ENCODE measurements at places on chromosomes 3 and 15. TPM values are rescaled to one million over a fixed set of nuclear protein-coding genes. Genes with fewer than 3 reads are reported as not detected.

- H3K4me1 ChIP-seq, result no peaks in the 10 kb centered on the region
- no peaks in the 10 kb centered on the region for H3K27me3 ChIP-seq
- DNase-seq, result no peak
- H3K27ac ChIP-seq, result no peak overlapping the region
These were observed 720.2 kb upstream of the LMCD1 start for GRCh38 chr3:7781395-7781794.

- peaks cover 10% of the 10 kb centered on the region for H3K27me3 ChIP-seq
- DNase-seq, result no peak
- no peaks in the 10 kb centered on the region for H3K4me1 ChIP-seq
- no peaks in the 10 kb centered on the region for H3K36me3 ChIP-seq
- no peak overlapping the region for H3K27ac ChIP-seq
- no peak overlapping the region for H3K4me3 ChIP-seq
These were observed 8.9 kb downstream of the ABI3BP start for GRCh38 chr3:100984308-100984707.

The APEH gene
- 137 TPM for total RNA-seq

DNA sequence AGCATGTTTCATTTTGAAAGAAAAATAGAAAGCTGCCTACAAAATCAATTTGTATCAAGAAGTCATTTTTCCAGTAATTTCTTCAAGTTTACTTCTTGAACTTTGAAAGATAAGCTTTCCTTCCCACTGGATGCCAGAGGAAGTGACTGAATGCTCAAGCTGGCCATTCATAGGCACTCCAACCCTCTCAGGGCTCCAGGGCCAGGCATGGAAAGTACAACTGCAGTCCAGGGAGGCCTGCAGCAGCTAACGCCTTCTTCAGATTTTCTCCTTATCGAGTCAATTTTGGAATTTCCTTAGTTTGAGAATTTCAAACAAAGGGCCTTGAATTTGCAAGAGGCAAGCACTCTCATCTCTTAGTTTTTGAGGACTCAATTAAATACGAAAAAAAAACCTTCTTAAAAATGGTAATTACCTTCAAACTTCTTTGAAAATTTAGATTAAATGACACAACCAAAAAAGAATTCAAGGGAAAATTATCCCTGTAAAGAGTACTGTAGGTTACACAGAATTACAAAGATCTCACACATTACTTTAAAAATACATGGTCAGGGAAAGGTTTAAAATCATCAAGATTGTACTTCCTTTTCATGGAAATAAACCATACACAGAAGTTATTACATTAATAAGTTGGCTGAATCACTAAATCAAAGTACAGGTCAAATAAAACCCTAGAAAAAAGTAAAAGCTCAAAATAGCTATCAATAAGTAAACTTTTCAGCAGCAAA lies 2.5 kb downstream of the UBP1 start:
- DNase-seq, result no peak
- H3K27ac ChIP-seq, result peak overlapping the region; percentile 89
- peaks cover 14% of the 10 kb centered on the region for H3K36me3 ChIP-seq
- H3K4me3 ChIP-seq, result peak overlapping the region; percentile 83
- H3K27me3 ChIP-seq, result no peaks in the 10 kb centered on the region

The PPP1R14D gene
- not detected for total RNA-seq

GRCh38 chr3:69865925-69866679 lies 126.8 kb downstream of the MITF start:
- no peaks in the 10 kb centered on the region for H3K4me1 ChIP-seq
- H3K27ac ChIP-seq, result no peak overlapping the region
- H3K27me3 ChIP-seq, result no peaks in the 10 kb centered on the region
- no peaks in the 10 kb centered on the region for H3K36me3 ChIP-seq
- no peak for DNase-seq

DNA sequence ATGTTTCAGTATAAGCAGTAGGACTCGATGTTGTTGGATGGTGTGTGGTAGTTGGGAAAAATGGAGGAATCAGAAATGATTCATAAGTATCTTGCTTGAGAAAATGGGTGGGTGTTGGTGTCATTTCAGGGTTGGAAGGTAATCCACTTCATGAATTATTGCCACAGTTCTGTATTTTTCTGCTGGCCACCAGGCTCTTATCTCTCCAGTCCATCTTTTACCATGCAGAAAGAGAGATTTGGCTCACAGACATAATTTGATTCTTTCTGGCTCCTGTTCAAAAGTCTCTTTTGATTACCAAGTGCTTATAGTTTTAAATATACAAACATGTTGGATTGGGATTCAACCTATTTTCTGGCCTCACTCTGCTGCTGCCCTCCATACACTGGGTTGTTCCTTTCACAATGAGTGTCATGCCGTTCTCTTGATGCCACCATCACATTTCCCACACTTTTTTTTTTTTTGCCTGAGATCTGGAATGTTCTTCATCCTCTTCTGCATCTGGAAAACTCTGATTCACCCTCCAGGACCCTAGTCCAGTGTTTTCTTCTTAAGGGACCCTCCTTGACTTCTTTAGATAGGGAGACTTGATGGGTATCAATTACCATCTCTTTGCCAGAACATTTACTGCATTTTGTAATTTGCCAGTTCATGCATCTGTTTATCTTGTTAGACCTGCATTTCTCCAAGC lies 69.4 kb upstream of the GAP43 start:
- no peak overlapping the region for H3K4me3 ChIP-seq
- H3K4me1 ChIP-seq, result no peaks in the 10 kb centered on the region
- peaks cover 6% of the 10 kb centered on the region for H3K27me3 ChIP-seq
- no peaks in the 10 kb centered on the region for H3K36me3 ChIP-seq
- DNase-seq, result no peak

- no peak overlapping the region for H3K27ac ChIP-seq
- peaks cover 9% of the 10 kb centered on the region for H3K4me1 ChIP-seq
- H3K36me3 ChIP-seq, result no peaks in the 10 kb centered on the region
- H3K4me3 ChIP-seq, result no peak overlapping the region
- no peak for DNase-seq
- peaks cover 6% of the 10 kb centered on the region for H3K27me3 ChIP-seq
These were observed 339.1 kb downstream of the SATB1 start for GRCh38 chr3:18086078-18086477.

DNA sequence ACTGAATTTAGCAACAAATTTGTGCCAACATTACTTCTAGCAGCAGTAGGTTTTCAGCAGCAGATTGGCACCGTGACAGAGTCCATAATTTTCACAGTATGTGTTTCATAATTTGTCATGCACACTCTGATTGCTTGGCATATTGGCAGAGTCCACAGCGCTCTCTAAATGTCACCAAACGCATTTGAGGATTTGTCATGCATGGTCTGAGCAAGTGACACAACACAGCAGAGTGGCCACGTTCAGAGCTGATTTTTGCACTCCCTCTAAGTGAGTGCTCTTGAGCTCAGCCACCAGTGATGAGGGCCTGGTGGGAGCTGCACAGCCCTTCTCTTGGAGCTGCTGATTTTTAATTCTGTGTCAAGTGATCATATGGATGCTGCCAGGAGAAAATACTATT lies 1270.8 kb downstream of the ROBO1 start:
- H3K4me3 ChIP-seq, result no peak overlapping the region
- H3K36me3 ChIP-seq, result no peaks in the 10 kb centered on the region
- DNase-seq, result no peak
- no peaks in the 10 kb centered on the region for H3K4me1 ChIP-seq
- H3K27ac ChIP-seq, result no peak overlapping the region
- no peaks in the 10 kb centered on the region for H3K27me3 ChIP-seq

DNA sequence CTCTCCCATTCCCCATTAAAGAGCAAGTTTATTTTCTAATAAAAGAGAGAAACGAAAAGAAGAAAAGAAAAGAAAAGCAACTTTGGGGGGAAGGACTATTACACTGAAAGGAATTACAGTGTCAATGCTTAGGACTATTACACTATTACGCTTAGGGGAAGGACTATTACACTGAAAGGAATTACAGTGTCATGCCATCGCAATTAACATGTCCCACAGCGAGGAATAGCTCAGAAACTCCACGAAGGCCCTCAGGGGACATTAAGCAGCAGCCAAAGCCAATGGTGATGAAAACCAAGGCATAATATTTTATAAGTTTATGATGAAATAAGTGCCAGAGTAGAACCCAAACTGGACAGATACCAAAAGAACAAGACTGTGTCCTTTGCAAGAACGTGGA lies 22.1 kb upstream of the DET1 start:
- no peak for DNase-seq
- H3K27ac ChIP-seq, result no peak overlapping the region
- H3K4me1 ChIP-seq, result no peaks in the 10 kb centered on the region
- H3K36me3 ChIP-seq, result no peaks in the 10 kb centered on the region

- H3K4me1 ChIP-seq, result no peaks in the 10 kb centered on the region
- H3K27ac ChIP-seq, result no peak overlapping the region
- no peak for DNase-seq
- peaks cover 2% of the 10 kb centered on the region for H3K27me3 ChIP-seq
These were observed 100.6 kb downstream of the SUCNR1 start for GRCh38 chr3:151974067-151974466.

GRCh38 chr15:101664303-101664913 lies 12.2 kb upstream of the TM2D3 start:
- no peak overlapping the region for H3K27ac ChIP-seq
- no peaks in the 10 kb centered on the region for H3K27me3 ChIP-seq
- peaks cover 12% of the 10 kb centered on the region for H3K36me3 ChIP-seq
- H3K4me3 ChIP-seq, result no peak overlapping the region

- no peaks in the 10 kb centered on the region for H3K36me3 ChIP-seq
- H3K4me3 ChIP-seq, result no peak overlapping the region
- DNase-seq, result no peak
- peaks cover 9% of the 10 kb centered on the region for H3K27me3 ChIP-seq
- no peaks in the 10 kb centered on the region for H3K4me1 ChIP-seq
These were observed 11.2 kb downstream of the ACAN start for GRCh38 chr15:88814393-88814792.

DNA sequence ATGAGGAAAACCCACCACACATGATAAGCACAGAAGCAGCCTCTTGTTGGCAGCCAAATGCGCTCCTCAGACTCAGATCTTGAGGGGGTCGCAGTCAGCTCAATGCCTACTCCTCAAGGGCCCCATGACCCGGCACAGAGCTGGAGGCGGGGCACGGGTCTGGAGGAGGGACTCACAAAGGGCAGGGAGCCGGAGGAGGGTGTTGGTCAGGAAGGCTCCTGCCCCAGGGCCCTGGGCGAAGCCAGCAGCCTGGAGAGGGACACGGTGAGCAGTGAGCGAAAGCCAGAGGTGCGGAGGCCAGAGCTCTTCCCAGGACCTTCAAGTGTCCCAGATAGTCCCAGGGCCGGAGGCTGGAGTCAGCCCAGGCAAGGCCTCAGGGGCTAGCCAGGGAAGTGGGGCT lies 9.8 kb downstream of the CACNA2D2 start:
- DNase-seq, result no peak
- no peak overlapping the region for H3K4me3 ChIP-seq
- H3K4me1 ChIP-seq, result peaks cover 6% of the 10 kb centered on the region
- no peak overlapping the region for H3K27ac ChIP-seq
- no peaks in the 10 kb centered on the region for H3K27me3 ChIP-seq
- H3K36me3 ChIP-seq, result no peaks in the 10 kb centered on the region

The IL20RB gene
- total RNA-seq, result 1.6 TPM

- no peak overlapping the region for H3K27ac ChIP-seq
- no peak for DNase-seq
These were observed 10.8 kb downstream of the ZWILCH start for GRCh38 chr15:66515901-66516322.

The ARL14 gene
- total RNA-seq, result not detected

DNA sequence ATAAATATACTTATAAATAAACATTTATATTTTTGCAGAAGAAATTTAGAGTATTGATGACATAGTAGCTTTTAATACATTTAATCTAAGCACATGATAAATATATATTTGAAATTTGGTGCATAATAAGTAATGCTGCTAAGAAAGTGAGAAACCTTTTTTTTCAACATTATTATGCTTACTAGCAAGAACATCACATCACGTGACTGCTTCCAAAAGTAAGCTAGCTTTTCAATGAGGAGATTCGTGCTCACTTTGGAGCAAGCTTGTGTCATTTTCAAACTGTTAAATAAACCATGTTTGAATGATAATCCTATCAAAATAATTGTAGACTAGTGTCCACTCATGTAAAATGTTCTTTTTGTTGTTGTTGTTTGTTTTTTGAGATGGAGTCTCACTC lies 109.0 kb upstream of the SLC4A7 start:
- H3K27ac ChIP-seq, result no peak overlapping the region
- H3K27me3 ChIP-seq, result no peaks in the 10 kb centered on the region
- no peak for DNase-seq
- peaks cover 33% of the 10 kb centered on the region for H3K4me1 ChIP-seq
- peaks cover 3% of the 10 kb centered on the region for H3K36me3 ChIP-seq
- H3K4me3 ChIP-seq, result no peak overlapping the region

The MRPL3 gene
- total RNA-seq, result 86.7 TPM

The PRSS50 gene
- not detected for total RNA-seq

The ASB14 gene
- total RNA-seq, result not detected

The ERC2 gene
- not detected for total RNA-seq

All from activated CD4-positive, alpha-beta T cell treated with anti-CD3 and anti-CD28 coated beads, Interleukin-2, amount 10 ng/mL, durations not matched to agents 7 days and 5 days (primary cell).